ENCODE measurements at places on chromosomes 4 and X.

- DNase-seq = no peak
These were observed 27.2 kb upstream of the JAKMIP1 start for GRCh38 chr4:6227412-6228157.

- DNase-seq = no peak
These were observed 880.4 kb downstream of the PCDH18 start for GRCh38 chr4:136651932-136652331.

DNA sequence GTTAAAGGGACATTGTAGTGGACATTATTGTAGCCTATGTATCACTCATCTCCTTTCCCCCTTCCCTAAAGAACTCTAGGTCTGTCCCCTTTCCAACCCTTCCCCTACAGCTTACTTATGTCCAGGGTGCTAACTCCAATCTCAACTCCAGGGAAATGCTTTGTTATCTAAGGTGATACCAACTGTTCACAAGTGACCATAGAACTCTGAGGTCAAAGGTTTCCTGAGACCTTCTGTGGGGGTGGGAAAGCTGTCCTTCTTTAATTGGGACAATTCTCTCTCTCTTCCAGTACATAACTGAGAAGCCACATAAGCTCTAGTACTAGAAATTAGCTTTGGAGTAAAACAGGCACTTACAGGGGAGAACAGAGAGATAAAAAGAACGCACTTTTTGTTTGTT is 212.4 kb downstream of the NR3C2 start:
- DNase-seq = no peak

GRCh38 chr4:140096921-140097320 is 57.1 kb downstream of the MAML3 start:
- DNase-seq = no peak

DNA sequence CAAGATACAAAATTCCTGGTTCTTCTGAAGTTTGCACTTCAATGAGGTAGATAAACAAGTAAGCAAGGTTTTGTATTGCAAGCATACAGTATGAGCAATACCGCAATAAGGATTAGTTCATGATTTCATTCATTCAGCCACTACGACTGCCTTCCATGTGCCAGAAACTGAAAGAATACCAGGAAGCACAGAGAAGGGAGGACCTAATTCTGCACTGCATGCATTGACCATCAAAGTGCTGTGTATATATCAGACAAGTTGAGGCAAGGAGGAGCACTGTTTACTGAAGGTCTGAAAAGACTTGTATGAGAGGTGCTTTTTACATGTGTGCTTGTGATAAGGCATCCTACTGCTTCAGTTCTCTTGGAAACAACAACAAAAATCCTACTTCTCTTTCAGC is 40.9 kb upstream of the GPM6B start:
- no peak for DNase-seq

DNA sequence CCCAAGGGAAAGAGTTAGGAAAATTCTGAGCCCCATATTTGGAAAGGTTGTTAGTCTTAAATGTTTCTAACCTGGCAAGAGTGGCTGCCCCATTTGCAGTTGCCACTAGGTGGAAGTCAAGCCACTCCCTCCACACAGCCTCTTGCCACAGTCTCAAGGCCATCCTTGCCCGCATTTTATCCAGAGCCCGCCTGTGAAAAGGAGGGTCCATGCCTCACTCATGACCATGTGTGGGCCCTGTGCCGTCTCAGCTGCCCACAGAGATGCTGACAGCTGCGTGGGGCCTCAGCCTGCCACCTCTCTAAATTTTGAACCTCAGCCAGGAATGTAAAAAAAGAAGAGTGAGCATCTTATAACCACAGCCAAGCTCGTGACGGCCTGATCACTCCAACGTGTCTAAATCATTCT is 201.5 kb upstream of the FAM241A start:
- DNase-seq = no peak

- no peak for DNase-seq
These were observed 42.8 kb upstream of the PRDM8 start for GRCh38 chr4:80154545-80154933.

All from activated effector memory CD4-positive, alpha-beta T cell treated with Interleukin-2 at 50 U/mL for 16 hours (primary cell).